Globus pallidus (tissue), 1 donor: ENCODE measurements at places on chromosomes 3 and 15.

DNA sequence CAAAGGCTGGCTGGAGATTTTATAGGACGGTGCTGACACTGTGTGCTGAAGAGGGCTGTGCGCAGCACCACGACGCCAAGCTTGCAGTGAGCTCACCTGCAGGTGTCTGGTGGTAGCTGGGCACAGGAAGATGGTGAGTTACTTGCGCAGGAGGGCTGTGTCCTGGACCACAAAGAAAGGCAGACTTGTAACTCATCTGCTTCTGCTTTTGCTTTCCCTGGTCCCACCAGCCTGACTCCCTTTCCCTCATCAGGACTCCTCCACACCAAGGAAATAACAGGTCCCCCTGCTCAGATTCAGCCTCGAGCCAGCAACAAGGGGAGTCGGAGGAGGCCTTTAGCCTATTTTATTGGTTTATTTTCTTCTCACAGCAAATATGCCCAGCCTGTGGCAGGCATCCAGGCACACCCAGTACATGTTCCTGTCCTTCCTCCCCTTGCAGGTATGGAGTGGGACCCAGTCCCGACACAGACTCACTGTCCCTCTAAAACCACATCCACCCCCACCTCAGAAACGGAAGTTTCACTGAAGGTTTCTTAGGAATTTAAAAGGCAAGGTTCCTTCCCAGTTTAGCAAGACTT lies 35.6 kb upstream of the FLNB start:
- no peak for DNase-seq

GRCh38 chr3:197406266-197406665 lies 107.9 kb upstream of the DLG1 start:
- DNase-seq: peak; percentile 54

GRCh38 chr3:113623811-113624210 lies 72.6 kb downstream of the USF3 start:
- DNase-seq: no peak

DNA sequence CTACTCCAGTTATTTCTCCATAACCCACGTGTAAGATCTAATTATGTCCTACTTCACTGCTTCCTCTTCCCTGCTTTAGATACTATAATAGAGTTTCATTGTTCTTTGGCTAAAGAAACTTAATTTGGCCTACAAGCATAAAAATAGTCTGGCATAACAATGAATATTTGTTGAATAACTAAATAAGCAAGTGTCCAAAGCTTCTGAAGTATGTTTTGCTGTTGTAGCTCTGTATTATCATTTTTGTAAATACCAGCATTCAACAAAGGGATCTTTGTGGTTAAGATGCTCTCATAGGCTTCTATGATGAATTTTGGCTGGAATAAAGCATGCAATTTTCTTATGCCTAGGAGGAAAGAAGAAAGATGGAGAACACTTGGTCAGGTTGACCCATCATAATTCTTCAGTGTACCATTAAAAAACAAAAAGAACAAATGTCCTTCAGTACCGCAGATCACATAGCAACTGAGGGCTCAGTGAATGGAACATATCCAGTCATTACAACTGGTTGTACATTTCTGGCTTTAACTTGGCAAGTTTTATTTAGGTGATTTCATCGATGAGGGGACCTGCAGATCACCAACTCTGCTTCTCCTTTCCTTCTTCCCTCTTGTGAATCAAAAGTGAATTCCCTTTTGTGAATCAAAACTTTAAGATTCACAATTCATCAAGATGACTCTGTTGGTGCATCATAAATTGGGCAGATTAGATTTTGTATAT lies 465.9 kb upstream of the TGFBR2 start:
- peak; percentile 16 for DNase-seq

GRCh38 chr3:124919756-124920155 lies 14.8 kb downstream of the MUC13 start:
- DNase-seq: no peak

DNA sequence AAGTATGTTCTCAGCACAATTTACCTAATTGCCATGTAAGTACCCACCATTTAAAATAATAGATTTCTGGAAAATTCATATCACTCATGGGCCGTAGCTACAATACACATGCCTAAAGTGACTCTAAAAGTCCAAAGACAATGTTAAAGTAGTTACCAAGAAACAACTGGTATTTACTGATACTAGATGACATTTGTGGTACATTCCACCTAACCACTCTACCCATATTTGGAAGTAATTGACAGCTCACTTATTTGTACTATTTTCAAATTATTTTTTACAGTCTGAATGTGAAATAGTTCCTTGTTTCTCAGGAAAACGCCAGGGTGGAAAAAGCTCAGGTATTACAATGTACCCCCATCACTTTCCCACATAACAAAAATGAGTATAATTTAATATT lies 573.0 kb downstream of the MECOM start:
- DNase-seq: no peak

GRCh38 chr15:36658898-36659639 lies 79.6 kb downstream of the CDIN1 start:
- DNase-seq: no peak

GRCh38 chr3:109743981-109744380 lies 406.6 kb upstream of the DPPA4 start:
- no peak for DNase-seq

GRCh38 chr15:101813803-101814534 lies 2.0 kb downstream of the OR4F15 start:
- DNase-seq: no peak
